ENCODE measurements at places on chromosomes 11 and 22.

DNA sequence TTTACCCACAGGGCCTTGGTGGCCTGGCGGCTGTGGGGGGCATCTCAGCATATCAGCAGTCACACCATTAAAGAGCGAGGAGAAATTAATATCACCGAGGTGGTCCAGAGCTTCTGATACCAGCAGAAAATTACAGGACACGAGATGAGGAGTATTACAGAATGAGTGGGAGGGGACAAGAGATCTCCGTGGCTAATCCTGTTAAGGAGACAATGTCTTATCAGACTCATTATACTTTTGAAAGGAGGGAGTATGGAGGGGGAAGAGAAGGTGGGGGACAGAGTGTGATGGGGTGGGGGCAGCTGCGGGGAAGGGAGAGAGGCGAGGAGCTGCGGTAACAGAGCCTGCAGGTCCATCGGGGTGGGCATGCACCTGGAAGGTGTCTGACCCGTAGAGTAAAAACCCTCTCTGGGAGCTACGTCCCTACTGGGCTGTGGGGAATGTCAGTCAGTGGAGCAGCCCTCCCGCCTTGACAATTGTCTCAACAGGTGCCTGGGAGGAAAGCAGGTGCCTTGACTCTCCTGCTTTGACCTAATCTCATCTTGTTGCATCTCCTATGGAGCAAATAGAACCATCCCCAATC is 224.2 kb downstream of the CEP164 start:
- DNase-seq = no peak

DNA sequence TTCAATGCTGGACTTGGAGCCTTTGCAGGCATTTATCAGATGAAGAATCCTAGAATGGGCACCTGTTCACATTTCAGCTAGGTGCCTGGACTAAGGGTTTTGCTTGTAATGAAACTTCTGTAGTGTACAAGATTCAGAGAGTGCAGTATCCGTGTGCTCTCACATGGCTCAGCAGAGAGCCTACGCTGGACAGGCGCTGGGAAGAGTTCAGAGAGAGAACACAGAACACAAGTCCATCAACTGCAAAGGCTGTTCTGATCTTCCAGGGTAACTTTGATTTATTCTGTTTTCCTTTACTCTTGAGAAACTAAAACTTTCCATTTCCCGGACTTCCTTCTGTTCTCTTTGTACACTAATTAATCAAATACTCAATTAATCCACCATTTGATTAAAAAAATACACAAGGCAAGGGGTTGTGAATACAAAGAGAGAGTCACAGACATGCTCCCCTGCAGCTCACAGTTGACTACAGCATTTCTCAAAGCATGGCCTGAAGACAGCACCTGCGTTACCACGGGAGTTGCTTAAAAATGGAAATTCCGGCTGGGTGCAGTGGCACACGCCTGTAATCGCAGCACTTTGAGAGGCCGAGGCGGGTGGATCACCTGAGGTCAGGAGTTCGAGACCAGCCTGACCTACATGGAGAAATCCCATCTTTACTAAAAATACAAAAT is 393.7 kb downstream of the LARGE1 start:
- no peak for DNase-seq

GRCh38 chr11:128240546-128240945 is 346.8 kb downstream of the ETS1 start:
- no peak for DNase-seq

GRCh38 chr22:26436903-26437515 is 7.9 kb downstream of the ASPHD2 start:
- DNase-seq = no peak

DNA sequence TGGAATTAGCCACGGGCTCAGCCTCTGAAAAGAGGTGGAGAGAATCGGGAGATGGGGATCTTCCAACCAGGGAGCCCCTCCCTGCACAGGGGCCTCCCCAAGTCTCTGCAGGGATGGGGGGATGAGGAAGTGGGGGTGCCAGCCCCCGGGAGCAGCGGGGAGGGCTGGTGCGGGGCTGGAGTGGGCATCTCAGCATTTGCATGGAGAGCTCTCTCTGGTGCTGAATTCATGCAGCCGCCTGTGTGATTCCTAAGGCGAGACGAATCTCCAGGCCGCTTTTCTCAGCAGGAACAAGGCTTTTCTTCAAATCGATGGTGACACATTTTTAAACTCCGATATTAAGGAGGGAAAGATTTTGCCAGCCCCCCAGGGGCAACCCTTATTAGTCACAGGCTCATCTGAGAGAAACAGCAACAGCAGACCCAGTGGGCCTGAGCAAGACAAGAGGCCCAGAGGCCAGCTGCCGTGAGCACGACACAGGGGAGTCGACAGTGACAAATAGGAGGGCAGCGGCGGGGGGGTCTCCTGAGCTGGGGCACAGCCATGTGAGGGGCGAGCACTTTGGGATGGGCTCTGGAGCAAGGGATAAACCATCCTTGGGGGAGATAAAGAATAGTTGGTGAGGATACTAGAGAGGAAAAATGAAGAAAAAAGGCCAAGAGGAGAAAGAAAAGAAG is 29.0 kb downstream of the MACROD1 start:
- no peak for DNase-seq

DNA sequence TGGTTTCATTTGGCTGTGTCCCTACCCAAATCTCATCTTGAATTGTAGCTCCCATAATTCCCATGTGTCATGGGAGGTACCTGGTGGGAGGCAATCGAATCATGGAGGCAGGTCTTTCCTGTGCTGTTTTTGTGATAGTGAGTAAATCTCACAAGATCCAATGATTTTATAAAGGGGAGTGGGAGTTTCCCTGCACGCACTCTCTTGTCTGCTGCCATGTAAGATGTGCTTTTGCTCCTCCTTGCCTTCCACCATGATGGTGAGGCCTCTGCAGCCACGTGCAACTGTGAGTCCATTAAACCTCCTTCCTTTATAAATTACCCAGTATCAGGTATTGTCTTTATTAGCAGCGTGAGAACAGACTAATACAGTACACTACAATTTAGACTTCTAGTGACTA is 67.5 kb upstream of the LINC01488 start:
- no peak for DNase-seq

GRCh38 chr11:116861539-116861938 is 24.1 kb upstream of the APOA1 start:
- no peak for DNase-seq

DNA sequence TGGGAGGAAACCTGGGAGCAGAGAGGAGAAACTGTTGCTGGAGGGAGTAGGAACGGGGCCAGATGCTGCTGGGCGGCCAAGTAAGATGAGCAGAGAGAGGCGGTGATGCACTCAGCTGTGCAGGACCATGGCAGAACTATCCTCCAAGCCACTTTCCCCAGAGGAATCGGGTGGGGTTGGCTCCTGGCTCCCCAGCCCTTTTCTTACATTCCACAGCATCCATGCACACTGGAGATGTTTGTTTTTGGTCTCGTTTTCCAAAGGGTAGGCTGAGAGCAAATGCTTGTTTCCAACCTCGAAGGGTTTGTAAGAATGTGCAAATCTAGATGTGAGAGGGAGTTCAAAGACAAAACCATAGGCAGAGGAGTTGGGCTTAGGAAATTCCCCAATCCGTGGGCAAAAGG is 73.2 kb downstream of the DBX1 start:
- DNase-seq = no peak

- DNase-seq = peak; percentile 59
Measured at GRCh38 chr11:128686745-128687177, 7.1 kb upstream of the FLI1 start.

DNA sequence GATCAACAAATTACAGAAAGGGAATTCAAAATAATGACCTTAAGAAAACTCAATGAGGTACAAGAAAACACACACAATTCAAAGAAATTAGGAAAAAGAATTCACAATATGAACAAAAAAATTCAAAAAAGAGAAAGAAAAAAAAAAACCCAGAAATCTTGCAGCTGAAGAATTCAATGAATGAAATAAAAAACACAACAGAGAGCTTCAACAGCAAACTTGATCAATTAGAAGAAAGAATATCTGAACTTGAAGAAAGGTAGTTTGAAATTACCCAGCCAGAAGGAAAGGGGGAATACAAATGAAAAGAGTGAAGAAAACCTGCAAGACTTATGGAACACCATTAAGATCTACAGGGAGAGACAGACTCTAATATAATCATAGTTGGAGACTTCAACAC is 52.8 kb downstream of the USP35 start:
- no peak for DNase-seq

GRCh38 chr11:34988294-34989255 is 72.2 kb downstream of the PDHX start:
- DNase-seq = no peak

- DNase-seq = no peak
Measured at GRCh38 chr22:17514084-17514483, 49.2 kb upstream of the SLC25A18 start.

GRCh38 chr11:22340701-22341587 is 2.8 kb downstream of the SLC17A6 start:
- DNase-seq = peak; percentile 26

DNA sequence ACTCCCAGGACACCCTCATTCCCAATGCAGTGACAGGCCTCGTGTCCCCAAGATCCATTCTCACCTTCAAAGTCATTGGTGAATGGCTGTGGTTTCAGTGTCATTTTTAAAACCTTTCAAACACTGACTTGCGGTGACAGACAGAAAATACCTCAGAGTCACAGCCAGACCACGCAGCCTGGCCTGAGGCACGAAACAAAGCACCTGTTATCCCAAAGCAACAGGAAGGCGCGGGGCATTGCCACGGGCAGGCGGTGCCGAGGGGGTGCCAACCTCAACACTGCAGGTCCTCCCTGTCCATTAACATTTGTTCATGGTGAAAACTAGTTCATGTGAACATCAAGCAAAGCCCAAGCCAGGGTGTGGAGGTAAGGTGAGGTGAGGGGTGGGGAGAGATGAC is 38.2 kb downstream of the RPUSD4 start:
- no peak for DNase-seq

DNA sequence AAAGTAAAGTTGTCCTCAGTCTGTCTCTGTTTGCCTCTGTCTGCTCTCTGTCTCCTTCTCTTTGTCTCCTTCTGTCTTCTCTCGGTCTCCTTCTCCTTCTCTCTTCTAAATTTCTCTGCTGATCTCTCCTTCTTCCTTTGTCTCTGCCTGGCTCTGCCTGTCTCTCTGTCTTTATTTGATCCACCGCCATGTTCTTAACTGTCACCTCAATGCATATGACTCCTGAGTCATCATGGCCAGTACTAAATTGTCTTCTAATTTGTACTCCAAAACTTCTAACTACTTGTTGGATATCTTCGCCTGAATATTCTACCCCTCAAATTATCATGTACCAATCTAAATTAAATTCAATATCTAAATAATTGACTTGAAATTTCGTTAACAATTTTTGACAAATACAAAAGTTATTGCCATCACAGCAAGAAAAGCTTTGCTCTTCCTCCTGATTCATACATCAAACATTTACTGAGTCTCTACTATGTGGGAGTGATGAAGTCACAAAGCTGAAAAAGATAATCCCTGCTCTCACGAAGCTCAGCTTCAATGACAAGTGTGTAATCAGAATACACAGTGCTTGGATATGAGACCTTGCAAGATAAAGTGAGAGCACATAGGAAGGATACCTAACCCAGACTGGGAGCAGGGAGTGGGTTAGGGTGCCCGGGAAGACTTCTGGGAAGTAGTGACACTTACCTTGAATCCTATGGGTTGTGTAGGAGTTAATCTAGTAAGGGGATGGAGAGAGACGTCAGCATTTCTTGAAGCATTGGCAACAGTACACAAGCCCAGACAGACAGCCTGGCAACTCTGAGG is 193.0 kb downstream of the MAML2 start:
- DNase-seq = no peak

DNA sequence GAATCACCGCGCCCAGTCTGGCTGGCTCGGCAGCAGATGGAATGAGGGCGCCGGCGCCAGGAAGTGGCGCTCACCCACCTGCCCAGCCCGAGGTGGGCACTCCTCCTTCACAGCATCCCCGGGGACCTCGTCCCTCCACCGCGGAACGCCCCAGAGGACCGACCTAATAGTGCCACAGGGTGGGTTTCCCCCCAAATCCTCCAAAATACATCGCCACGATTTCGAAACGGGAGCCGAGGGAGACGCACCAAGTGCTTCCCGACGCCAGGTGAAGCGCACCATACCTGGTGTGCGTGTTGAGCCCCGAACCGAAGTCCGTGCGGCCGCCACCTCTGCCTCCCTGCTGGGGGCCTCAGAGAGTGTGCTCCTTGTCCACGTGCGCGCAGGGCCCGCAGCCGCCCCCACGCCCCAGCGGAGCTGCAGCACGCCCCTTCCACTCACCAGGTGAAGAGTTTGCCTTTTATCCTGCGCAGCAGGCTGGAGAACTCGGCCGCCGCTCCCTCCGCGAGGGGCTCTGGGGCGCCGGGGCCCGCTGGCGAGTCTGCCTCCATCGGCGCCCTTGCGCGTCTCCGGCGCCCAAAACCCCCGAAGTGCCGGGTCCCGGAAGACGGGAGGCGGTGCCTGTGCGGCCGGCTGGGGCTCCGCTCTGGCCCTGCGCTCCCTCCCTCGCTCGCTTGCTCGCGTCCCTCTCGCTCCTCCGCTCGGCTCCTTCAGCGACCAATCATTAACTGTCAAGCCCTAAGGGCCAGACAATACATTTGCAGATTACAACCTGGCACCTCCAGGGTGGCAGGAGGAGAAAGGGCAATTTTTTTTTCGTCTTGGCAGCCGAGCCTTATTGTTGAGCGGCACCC is at the start of gene SLC35F2:
Gene SLC35F2, minus strand, starts transcription at position 571 of the 854 bp plus-strand sequence. Its CDS starts 20 bp downstream, at position 551.
- peak; percentile 79 for DNase-seq

DNA sequence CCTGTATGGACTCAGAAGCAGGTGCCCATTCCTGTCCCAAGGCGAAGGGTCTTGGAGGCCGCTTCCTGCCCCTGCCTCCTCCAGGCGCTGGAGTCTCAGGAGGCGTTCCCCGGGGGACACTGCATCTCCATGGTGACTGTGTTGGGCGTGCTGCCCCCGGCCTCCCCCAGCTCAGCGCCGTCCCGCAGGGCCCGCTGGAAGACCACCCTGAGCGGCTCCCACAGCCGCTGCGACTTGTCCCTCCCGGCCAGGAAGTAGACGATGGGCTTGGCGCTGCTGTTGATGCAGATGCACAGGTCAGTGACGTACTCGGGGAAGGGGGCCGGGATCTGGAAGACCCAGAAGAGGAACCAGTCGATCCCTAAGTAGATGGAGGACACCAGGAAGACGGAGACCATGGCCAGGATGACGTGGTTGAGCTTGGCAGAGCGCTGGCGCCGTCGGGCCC is 7.8 kb downstream of the MRGPRF start:
- DNase-seq = no peak

DNA sequence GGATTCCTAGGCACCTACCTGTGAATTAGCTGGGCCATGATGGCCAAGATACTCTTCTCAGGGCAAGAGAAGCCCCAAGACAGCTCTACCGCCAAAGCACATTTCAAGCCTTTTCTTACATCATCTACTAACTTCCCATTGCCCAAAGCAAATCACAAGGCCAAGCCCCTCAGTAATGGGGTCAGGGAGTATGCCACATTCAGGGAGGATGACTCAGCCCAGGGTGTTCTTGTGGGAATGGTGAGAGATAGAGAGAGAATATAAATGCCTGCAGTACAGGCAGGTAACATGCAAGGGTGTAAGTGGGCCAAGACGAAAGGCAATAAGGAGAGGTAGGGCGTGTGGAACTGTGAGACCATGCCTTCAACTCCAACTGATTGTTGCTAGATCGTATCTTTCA is 162.5 kb upstream of the ISX start:
- DNase-seq = no peak

GRCh38 chr11:23749762-23750430 is 747.0 kb upstream of the LUZP2 start:
- no peak for DNase-seq

GRCh38 chr11:115920092-115920461 is 415.9 kb upstream of the CADM1 start:
- no peak for DNase-seq

All from nephron progenitor cell (in vitro differentiated cells).